Astrocyte of the spinal cord (primary cell): ENCODE measurements at places on chromosomes 6 and 20.

- peak; percentile 71 for DNase-seq
Observed at GRCh38 chr6:37171201-37171969, 1.4 kb downstream of the PIM1 start.

- no peak for DNase-seq
Observed at GRCh38 chr6:14547284-14547998, 429.9 kb downstream of the CD83 start.

DNA sequence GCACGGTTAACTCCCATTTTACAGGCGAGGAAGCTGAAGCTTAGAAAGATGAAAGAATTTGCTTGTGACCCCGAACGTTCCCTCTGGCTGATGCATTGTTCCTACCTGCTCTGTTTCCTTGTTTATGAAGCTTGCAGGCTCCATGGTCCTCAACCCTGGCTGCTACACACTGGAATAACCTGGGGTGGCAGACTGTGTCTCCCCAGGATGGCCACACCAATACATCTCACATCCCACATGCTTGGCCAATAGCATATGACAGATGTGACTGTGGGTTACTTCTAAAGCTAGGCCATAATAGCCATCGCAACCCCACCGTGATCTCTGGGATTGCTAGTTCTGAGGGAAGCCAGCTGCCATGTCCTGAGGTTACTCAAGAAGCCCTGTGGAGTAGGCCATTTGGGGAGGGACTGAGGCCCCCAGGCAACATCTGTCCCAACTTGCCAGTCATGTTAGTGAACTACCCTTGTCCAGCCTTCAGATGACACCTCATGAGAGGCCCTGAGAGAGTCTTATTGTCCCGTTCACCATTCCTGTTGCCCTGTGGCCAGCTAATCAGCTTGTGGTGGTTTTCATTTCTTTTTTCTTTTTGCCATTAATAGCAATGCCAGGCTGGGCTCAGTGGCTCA, 6.7 kb upstream of the FAM110A start:
- no peak for DNase-seq

GRCh38 chr20:10739566-10739965, 65.8 kb upstream of the JAG1 start:
- DNase-seq: no peak

- DNase-seq: no peak
Observed at GRCh38 chr6:42787063-42787472, 5.2 kb downstream of the BICRAL start.

- peak; percentile 93 for DNase-seq
Observed at GRCh38 chr6:87909849-87910248, 137.8 kb upstream of the SPACA1 start.

DNA sequence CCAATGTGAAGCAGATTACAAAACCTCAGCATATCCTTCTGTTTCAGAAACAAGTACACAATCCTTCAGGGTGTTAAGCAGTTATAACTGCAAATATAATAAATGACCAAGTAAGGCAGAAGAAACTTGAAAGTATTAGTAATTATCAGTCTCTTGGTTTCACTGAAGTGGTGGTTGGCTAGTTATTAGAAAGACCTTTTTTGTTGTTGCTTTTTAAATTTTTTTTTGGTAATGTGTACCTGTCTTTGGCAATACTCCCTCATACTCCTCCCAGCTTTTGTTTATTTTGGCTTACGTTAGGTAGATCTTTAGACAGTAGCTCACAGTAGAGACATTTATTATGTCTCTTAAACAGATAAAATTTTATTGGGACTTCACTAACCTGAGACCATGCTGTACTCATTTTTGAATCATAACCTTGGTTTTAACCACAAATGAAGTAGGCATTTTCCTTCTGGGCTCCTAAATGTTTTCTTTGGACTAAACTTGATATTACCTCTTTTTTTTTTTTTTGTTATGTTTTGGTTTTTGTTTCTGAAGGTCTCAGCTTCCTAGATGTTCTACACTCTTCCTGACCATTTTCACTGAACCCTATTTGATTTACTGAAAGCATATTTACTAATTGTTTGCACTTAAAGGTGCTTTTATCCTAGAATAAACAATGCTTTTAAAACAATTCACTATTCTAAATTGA, 6.4 kb downstream of the CD2AP start:
- peak; percentile 82 for DNase-seq

DNA sequence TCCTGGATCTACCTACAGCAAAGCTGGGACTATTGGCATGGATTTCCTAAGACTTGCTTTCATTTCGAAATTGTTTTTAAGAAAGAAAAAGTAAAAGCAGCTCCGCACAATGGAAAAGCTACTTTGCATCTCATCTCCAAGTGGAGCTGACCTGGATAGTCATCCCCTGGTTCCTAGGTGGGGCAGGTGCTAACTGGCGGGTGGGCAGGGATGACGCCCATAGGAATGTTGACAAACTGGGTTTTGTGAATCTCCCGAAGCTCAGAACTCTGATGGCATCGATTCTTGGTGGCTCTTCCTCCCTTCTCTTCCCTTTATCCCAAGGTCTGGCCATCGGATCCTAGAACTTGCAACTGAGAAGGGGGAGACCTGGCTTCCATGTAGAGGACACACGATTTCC, 12.4 kb upstream of the EZR start:
- DNase-seq: no peak

- peak; percentile 28 for DNase-seq
Observed at GRCh38 chr6:18263418-18264218, 712 bp downstream of the DEK start.

DNA sequence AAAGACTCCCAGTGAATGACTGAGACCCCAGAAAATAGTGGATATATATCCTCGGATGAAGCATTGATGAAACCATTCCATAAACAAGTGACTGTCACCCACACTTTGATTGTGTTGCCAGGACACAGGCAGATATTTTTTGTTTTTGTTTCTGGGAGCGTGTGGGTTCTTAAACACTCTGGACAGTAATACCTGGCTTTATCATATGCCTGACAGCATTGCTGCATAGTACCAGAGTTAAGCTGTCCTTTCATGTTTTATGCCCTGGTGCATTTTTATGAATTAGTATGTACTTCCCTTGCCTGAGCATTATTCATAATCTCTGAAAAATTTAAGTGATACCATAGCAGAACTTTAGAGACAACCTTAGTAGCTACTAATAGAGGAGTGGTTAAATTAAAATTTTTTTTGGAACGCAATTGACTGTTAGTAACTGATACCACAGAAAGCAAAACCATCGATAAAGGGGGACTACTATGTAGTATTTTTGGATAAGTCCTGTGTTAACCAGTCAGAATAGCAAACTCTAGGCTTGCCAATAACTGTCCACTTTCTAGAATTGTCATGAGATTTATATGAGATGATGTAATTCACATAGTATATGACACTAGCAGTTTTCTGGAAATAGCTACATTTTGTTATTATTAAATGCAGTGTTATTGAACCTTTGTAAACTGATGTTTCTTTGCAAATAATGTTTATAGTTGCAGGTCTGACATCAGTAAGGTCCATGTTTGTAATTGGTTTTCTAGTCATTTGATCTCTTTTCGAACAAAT, 30.4 kb downstream of the SENP6 start:
- no peak for DNase-seq

GRCh38 chr20:32155017-32155981, 45.8 kb downstream of the TM9SF4 start:
- peak; percentile 63 for DNase-seq

DNA sequence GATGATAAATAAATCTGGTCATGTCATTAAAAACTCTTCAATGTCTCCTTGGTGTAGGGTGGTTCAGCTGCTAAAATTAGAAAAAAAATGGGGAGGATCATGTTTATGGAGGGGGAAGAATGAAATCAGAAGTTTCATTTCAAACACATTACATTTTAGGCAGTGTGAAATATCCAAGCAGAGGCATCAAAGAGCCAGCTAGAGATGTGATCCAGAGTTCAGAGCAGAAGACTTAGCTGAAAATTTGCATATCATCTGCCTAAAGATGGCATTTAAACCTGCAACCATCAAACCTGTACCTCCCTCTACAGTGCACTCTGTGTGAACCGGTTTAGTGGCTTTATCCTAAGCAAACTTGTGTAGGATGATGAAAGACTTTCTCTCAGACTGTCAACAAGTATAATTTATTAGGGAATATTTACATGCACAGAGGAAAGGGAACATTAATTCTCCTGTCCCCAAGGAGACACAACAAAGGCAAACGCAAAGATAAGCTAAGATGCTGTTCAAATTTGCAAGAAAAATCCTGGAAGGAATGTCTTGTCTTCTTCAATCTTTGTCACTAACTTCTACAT, 84.8 kb upstream of the PLEKHG1 start:
- DNase-seq: no peak

GRCh38 chr6:107524626-107525025, 34.7 kb downstream of the SOBP start:
- no peak for DNase-seq
